Naive thymus-derived CD8-positive, alpha-beta T cell (primary cell): ENCODE measurements at places on chromosomes 2 and 18.

DNA sequence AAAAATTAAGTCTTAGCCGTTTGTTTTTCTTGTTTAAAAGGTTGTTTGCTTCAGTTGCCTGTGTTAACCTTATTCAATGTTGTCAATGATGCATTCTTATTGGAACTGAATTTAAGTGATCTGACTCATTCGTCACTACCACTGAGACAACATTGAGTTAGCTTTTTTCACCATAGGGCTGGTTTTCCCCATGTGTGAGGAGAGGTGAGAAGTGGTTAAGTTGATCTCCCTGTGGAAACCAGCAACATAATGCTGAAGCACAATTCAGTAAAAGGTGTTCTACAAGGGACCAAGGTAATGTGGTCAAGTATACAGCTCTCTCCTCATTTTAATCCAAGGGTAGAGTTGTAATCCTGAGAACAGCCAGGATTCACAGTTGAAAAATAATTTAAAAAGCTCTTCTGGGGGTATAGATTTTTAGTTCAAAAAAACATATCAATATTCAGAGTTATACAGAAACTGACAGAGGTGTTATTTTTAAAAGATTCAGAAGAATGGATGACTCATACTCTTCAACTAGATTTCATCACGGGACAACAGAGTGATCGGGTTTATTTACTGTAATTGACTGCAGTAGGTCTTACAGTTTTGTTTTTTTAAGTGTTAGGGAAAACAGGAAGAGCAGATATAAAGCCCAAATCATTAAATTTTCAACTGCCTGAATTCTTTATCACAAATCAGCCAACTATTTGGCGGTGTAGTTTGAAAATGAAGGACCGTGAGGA, 12.6 kb downstream of the NOP58 start:
- DNase-seq = no peak

DNA sequence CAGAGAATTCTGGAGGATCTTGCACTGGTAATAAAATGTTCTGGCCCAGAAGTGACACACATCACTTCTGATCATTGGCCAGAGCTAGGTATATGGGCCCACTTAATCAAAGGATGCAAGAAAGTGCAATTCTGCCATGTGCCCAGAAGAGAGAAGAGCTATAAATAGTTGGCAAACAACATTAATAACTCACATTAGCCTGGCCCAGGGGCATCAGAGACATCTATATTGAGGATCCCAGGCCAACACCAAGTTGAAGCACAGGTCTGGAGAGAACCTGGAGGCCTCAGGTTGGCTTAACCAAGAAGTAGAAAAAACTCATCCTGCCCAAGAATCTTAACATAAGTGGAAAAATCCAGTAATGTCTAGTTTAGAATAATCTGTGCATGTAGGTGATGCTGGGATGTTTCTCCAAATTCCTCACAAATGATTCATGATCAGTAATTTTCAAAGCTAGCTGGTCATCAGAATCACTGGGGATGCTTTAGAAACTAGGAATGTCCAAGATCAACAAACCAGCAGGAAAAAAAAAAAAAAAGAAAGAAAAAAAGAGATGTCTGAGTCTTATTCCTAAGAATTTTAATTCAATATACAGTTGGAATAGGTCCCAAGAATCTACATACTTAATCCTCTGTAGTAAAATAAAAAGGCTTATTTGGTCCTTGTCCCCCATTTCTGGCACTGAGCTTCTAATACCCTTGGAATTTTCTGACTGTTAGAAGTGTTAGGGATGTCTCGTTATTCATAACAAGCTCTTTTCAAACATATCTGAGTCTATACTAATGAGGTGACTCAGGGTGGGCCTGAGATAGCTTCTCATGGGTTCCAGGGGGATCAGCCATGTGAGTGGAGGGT, 35.0 kb upstream of the EVA1A start:
- DNase-seq = no peak

GRCh38 chr2:231348704-231349373, 46.7 kb upstream of the B3GNT7 start:
- DNase-seq = no peak

- no peak for DNase-seq
Observed at GRCh38 chr2:40758401-40759155, 306.7 kb upstream of the SLC8A1 start.

DNA sequence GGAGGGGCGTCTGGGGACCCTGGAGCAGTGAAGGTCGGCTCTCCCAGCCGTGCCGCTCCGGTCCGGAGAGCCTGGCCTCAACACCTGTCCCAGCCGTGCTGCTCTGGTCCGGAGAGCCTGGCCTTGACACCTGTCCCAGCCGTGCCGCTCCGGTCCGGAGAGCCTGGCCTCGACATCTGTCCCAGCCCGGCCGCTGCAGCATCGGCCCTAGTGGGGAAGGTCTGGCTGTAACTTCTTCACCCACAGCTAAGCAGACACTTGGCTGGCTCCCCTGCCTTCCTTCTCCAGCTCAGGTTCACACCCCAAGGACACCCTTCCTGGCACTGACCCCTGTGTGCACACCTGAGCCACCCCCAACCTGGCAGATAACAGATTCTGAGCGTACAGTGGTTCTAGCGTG, 4.6 kb downstream of the KCNG2 start:
- no peak for DNase-seq

GRCh38 chr2:1778566-1778965, 34.3 kb upstream of the PXDN start:
- no peak for DNase-seq
